ENCODE measurements at places on chromosomes 4 and X.

GRCh38 chr4:121696170-121696580 lies 605 bp downstream of the ANXA5 start:
- peak; percentile 24 for DNase-seq

DNA sequence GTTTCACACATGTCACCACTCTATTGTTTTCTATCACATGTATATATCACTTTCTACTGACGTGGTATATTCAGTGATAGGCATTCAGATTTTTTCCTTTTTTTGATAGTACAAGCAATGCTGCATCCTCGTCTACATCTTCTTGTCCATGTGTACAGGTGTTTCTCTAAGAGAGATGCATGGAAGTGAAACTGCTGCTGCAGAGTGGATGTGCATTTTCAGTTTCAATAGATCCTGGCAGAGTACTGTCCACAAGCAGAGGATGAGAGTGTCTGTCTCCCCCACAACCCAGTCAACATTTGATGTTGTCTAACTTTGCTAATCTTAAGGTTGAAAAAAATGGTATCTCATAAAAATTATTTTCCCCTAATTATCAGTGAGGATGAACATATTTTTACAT lies 194.0 kb upstream of the CASK start:
- no peak for DNase-seq

- no peak for DNase-seq
Observed at GRCh38 chr4:187666697-187667494, 328.7 kb upstream of the ZFP42 start.

- no peak for DNase-seq
Observed at GRCh38 chr4:100839712-100840111, 321.9 kb upstream of the EMCN start.

DNA sequence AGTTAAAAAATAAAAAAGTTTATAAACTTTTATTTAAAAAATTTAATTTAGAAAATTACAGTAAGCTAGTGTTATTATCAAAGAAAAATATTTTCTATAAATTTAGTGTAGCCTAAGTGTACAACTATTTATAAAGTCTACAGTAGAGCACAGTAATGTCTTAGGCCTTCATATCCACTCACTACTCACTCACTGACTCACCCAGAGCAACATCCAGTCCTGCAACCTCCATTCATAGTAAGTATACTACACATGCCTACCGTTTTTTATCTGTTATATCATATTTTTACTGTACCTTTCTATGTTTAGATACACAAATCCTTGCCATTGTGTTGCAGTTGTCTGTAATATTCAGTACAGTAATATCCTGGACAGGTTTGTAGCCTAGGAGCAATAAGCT lies 129.0 kb upstream of the FAM47B start:
- no peak for DNase-seq
